Mesenteric fat pad (tissue), 1 donor: ENCODE measurements at places on chromosomes 1 and 21. TPM values are rescaled to one million over a fixed set of nuclear protein-coding genes. Genes with fewer than 3 reads are reported as not detected.

The ALPL gene
- 129 TPM for total RNA-seq

The CELA3A gene
- total RNA-seq, result 4.1 TPM

The TSACC gene
- 0.64 TPM for total RNA-seq

The SELENOF gene
- 194 TPM for total RNA-seq

The CYP2J2 gene
- total RNA-seq, result not detected

The OR2T5 gene
- not detected for total RNA-seq

GRCh38 chr1:167805041-167805556 is 83.3 kb downstream of the MPZL1 start:
- DNase-seq, result no peak

DNA sequence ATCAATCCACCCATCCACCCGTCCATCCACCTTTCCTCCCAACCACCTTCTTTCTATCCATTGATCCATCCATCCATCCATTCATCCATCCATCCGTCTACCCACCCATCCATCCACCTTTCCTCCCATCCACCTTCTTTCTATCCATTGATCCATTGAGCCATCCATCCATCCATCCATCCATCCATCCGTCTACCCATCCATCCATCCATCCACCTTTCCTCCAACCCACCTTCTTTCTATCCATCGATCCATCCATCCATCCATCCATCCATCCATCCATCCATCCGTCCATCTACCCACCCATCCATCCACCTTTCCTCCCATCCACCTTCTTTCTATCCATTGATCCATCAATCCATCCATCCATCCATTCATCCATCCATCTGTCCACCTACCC is 5.1 kb upstream of the EDN2 start:
- no peak for DNase-seq

GRCh38 chr21:14739590-14739989 is 193.5 kb upstream of the SAMSN1 start:
- DNase-seq, result no peak

- DNase-seq, result peak; percentile 77
Measured at GRCh38 chr1:20726932-20727745, 5.4 kb downstream of the SH2D5 start.

DNA sequence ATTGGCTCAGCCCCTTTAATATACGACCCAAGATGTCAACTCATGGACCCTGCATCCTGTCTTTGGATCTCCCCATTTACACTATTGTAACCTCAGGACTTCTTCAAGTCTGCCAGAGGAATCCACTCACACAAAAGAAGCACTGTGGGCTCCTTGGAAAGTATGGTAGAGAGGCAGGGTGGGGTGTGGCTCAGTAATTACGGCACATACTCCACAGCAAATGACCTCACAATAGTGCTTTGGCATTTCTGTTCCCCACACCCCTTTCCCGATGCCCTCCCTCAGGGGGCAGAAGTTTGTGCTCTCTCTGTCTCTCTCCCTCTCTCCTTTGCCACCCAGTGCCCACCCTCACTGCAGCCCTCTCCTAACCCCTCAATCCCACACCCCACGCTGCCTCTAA is 27.8 kb upstream of the IFNAR2 start:
- no peak for DNase-seq

DNA sequence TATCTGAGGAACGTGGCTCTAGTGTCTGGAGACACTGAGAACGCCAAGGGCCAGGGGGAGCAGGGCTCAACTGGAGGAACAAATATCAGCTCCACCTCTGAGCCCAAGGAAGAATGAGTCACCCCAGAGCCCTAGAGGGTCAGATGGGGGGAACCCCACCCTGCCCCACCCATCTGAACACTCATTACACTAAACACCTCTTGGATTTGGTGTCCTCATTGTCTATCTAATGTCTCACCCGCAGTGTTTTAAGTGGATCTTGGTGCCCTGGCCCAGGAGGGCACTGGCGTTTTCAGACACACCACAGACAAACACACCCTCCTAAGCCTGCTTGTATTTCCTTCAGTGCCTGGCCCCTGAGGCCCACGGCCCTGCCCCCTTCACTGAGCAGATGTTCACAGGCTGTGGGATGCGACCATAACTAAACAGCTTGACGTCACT is 2.2 kb upstream of the FALEC start:
- DNase-seq, result no peak

GRCh38 chr1:230155021-230155420 is 88.0 kb downstream of the GALNT2 start:
- no peak for DNase-seq

DNA sequence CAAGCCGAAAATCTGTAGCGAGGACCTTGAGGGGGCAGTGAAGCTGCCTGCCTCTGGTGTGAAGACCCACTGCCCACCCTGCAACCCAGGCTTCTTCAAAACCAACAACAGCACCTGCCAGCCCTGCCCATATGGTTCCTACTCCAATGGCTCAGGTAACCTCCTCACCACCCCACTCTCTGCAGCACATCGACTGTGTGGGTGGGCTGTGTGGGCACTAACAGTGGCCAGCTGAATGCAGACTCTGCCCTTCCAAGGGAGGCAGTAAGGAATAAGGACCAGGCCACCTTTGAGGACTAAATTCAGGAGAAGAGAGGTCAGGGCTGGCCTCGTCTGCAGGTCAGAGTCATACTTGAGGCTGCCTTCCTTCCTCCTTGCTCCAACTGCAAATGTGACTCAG is 25.5 kb upstream of the SARS1 start:
- DNase-seq, result no peak

DNA sequence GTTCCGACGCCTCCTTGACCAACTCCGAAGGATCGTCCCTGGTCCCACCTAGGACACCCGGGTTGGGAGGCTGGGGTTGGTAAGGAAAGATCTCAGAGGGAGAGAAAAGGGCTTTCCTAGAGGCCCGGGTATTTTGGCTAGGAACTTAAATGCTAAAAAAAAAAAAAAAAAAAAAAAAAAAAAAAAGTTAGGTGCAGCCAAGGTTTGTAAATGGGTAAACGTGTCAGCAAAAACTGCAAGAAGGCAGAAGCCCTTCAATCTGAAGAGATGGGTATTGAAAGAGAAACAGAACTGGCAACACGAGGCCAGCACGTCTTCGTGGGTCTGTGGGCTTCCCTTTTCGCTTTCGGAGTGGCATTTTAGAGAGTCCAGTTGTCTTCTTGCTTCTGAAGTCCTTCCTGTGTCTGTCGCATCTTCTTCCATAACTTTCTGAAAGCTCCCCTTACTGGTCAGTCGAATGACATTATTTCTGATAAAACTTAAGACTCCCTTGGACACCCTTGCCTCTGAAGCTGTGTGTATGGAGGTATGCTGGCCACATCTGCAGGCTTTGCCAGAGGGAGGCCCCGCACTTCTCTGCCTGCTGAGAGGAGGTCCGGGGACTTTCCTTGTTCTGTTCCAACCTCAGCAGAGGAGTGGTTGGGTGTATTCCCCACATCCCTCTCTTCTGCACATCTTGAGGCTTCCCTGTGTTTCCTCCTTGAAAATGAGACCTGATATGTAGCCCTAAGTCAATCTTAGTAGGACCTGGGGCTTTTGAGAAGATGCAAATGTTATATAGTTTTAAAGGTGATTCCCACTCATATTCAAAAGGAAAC is 745 bp downstream of the RCSD1 start:
- DNase-seq, result no peak

DNA sequence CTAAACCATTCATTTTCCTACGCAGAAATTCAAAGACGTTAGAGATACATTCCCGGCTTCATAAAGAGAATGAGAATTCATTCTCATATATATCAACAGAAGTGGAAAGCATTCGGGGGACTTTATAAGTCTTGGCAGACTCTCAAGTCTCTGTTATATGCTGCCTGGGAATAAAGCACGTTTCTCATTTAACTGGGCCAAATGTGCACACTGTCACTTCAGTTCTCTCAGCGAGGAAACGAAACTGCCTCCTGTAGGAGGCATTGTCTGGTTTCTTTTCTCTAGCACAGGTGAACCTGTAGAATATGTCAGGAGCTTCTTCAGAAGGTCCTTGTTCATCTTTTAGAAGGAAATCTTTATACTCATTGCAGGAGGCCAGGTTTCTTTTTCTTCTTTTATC is 367.6 kb downstream of the PTBP2 start:
- no peak for DNase-seq

DNA sequence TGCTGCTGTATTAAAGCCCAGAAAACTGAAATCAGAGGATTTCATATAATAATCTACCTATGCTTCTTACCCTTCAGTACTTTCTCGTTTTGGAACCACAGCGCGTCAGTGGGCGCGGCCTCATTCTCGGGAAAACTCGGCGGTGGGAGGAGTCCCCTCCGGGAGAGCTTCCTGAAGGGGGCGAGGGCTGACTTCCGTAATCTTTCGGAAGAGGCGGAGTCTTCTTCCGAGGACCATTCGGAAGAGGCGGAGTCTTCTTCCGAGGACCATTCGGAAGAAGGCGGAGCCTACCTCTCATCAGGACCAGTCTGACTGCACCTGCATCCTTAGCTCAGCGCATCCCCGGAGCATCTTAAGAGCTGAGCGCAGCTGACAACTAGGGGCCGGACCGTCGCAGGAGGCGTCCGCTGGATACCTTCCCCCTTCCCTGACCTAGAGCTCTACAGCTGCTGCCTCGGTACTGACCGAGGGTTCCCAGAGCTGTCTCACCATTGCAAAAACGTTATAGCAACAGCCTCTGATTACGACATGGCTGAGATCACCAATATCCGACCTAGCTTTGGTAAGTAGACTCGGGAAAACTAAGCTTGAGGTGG is at the start of gene SYT11:
TSS of gene SYT11 (plus strand) at position 334 of the 596 bp plus-strand sequence. CDS start at position 529, 195 bp downstream.
- peak; percentile 96 for DNase-seq

DNA sequence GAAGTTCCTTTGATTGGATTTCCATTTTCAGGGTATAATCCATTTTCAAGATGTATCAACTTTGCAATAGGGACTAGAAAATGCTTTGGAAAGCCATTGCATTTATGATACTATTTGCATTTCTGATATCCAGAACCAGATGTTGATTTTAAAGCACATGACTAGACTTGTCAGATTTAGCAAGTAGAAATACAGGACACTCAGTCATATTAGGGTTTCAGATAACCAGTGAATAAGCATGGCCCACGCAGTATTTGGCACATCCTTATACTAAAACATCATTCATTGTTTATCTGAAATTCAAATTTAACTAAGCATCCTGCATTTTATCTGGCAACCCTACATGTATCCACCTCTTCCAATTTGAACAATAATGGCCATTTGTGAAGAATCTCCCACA is 113.3 kb upstream of the DPT start:
- DNase-seq, result no peak

DNA sequence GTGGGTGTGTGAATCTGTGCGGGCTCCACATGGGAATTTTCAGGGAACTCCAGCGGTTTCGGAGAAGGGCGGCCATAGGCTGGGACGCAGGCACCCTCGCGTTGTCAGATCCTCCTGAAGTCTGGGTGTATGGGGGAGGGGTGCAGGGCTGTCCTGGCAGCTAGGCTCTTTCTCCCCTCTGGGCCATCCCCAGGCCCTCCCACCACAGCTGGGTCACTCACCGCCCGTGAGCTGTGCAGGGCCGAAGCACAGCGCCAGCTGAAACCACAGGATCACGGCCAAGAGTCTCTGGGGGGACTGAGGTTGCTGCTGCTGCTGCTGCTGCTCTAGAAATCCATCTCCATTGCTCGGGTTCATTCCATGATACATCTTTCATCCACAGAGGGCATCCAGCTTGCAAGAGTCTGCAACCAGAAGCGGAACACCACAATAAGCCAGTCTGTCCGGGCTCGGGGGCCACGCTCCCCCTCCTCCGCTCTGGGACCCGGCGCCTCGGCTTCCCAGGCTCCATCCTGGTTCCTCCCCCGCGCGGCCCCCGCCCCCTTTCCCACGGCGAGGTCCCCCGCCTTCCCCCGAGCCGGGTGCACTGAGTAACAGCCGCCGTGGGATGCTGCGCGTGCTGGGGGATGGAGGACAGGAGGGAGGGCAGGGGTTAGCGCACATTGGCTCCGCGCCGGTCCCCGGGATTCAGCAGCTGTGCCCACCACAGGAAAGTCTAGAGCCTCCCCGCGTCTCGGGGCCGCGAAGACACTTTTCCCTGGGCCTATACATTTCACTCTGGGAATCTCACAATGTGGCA is 720 bp downstream of the SUSD4 start:
- no peak for DNase-seq
